T-helper 9 cell (primary cell): ENCODE measurements at places on chromosomes 16 and 17.

- no peak for DNase-seq
These were observed 617.7 kb upstream of the CDH11 start for GRCh38 chr16:65739518-65739917.

GRCh38 chr17:1012823-1013728, 16.1 kb downstream of the TIMM22 start:
- DNase-seq: no peak

DNA sequence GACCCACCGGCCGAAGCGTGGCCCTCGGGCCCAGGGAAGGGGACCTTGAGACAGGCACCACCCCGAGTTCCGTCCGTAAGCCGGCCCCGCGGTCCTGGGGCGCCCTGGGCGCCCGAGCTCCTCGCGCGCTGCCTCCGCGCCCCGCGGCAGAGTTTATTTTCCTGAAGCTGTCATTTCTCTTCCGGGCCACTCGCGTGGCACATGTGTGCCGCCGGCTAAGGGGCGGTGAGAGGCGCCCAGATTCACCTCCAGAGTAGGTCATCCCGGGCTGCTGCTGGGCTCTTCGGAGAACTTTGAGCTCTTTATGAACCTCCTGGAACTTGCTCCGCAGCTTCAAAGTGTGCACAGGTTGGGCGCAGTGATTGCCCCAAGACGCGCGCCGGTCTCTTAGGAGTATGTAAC, 489 bp downstream of the ZC3H18 start:
- peak; percentile 22 for DNase-seq

GRCh38 chr16:82583422-82583821, 43.3 kb upstream of the CDH13 start:
- DNase-seq: no peak

DNA sequence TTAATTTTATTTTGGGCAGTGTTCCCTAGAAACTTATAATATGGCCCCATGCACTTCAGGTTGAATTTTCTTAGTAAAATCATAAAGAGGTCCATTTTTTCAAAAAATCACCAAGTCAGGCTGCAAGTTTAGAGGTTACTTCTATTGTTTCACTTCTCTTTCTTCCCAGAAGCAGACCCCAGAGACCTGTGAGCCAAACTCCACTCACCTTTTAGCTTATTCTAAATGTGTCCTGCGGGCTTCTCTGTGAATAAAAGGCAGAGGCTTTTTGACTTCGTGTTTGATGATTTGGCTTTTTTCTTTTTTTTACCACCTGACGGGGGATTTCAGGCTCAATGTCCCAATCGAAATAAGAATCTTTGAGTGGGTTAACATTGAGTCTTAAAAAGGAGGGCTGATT, 7.4 kb downstream of the PRKCB start:
- no peak for DNase-seq

DNA sequence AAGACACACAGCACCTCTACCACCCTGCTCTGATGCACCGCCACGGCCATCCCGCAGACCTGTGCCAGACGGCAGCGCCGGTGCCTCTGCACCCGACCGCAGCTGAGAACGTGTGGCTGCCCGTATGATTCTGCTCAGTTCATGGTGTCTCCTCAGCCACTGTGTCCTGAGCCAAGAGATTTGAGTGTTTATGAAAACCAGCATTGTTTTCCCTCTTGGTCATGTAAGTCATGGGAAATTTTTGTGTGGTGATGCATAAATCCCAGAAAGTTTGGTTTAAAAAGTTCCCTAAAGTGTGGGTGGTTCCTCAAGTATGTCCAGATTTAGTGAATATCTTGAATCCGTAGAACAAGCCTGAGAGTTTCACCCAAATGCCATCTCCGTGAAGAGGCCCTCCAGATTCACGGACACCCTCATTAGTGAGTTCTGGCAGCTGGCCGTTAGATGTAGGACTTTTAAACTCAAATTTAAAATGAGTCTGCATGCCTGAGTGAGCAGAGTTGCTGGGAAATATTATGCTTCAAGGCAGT, 57.6 kb downstream of the CDRT4 start:
- no peak for DNase-seq

GRCh38 chr17:44604116-44604761, 47.0 kb downstream of the FZD2 start:
- no peak for DNase-seq

- DNase-seq: no peak
These were observed 77.4 kb upstream of the MAF start for GRCh38 chr16:79677799-79678530.

- DNase-seq: no peak
These were observed 17.4 kb downstream of the RPA1 start for GRCh38 chr17:1847191-1847590.

DNA sequence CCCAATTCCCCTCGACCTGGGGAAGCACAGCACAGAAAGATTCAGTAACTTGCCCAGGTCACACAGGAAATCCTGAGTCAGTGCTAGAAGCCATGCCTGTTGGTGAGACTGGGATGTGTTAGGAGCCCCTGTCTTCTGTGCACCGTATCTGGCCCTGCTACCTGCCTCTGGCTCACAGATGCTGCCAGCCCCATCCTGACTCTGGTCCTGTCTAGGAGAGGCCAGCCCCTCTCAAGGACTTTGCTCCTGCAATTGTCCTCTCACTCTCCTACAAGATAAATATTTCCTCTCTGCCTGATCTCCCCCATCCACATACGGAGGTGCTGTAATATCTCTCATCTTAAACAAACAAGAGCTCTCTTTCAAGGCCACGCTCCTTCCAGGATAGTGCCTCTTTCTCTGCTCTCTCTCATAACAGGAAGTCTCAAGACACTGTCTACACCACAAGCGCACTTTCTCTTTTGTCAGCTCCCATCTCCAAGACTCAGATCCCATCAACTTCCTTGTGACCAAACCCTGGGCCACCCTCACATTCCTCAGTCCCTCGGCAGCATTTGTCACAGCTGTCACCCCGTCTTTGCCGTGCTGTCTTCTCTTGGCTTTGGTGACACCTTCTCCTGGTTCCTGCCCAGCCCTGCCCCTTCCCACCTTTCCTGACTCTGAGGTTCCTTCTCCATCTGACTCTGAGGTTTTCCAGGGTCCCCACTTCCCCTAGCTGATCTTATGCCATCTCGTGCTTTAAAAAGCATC, 1.9 kb downstream of the SLC13A2 start:
- no peak for DNase-seq

- DNase-seq: no peak
These were observed 115.3 kb downstream of the CEP112 start for GRCh38 chr17:66076546-66077190.

DNA sequence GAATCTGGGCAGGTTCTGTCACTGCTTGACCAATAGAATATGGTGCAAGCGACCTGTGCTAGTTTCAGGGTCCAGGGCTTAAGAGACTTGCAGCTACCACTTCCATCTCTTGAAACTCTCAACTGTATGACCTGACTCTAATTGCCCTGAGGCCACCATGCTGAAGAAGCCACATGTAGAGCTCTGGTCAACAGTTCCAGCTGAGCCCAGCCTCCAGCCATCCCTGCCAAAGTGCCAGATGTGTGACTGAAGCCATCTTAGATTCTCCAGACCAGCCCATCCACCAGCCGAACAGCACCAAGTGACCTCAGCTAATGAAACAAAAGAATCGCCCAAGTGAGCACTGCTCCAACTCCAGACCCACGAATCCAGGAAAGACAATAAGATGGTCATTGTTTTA, 3.4 kb upstream of the MT2A start:
- no peak for DNase-seq

GRCh38 chr17:37608351-37609169, 658 bp downstream of the SYNRG start:
- DNase-seq: no peak

GRCh38 chr16:80029381-80029630, 428.8 kb upstream of the MAF start:
- DNase-seq: no peak

DNA sequence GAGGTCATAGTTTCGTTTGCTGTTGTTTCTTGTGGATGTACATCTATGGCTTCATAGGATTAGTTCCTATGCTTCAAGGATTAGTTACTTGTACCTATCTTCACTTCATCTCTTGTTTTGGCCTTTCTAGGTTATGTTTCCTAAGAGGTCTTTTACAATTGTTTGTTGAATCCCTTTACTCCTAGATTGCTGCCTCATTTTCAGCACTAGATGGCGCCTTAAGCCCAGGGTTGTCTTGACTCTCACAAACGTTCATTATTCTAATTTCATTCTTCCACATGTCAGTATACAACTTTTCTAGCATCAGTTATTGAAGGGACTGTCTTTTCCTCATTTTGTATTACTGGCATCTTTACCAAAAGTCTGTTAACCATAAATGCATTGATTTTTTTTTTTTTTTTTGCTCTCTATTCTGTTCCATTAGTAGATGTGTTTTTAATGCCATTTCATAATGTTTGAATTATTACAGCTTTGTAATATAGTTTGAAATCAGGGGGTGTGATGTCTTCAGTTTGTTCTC, 45.0 kb upstream of the NACA2 start:
- DNase-seq: peak; percentile 25

GRCh38 chr16:10107081-10107480, 75.1 kb downstream of the GRIN2A start:
- DNase-seq: no peak

DNA sequence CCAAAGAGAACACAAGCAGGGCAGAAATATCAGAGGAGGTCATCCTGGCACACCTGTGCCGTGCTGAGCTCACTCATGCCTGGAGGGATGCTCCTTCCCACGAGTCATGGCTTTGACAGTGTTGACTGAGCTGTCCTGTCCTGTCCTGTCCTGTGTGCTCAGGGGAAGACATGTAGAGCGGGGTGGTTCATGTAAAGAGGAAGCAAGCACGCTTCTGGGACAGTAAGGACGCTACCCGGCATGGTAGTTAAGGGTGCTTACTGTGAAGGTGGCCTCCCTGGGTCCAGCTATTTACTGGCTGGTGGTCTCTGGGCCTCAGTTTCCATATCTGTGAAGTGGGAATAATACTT, 398 bp downstream of the LGALS9 start:
- DNase-seq: no peak

GRCh38 chr16:68935008-68935407, 91.7 kb downstream of the TANGO6 start:
- no peak for DNase-seq
